ENCODE measurements at places on chromosomes 16 and 17.

GRCh38 chr17:60095381-60095780, 16.7 kb upstream of the HEATR6 start:
- no peak for DNase-seq

- DNase-seq: no peak
Observed at GRCh38 chr16:59552164-59552563, 818.0 kb upstream of the GOT2 start.

GRCh38 chr16:55496509-55497145, 12.2 kb upstream of the LPCAT2 start:
- no peak for DNase-seq

GRCh38 chr16:82960918-82961317, 334.1 kb downstream of the CDH13 start:
- no peak for DNase-seq

DNA sequence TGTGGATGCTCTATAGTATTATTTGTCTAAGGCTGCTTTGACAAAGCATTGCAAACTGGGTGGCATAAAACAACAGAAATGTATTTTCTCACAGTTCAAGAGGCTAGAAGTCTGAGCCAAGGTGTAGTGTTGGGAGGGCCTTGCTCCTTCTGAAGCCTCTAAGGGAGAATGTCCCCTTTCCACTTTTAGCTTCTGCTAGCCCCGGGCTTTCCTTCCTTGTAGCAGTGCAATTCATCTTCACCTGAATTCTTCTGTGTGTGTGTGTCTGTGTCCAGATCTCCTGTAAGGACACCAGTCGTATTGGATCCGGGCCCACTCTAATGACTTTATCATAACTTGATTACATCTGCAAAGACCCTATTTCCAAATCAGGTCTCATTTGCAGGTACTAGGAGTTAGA, 18.1 kb downstream of the KCNJ16 start:
- no peak for DNase-seq
